ENCODE measurements at places on chromosomes 13 and 19. TPM values are rescaled to one million over a fixed set of nuclear protein-coding genes. Genes with fewer than 3 reads are reported as not detected.

Gene COQ8B
- 49.9 TPM for total RNA-seq

Gene SWSAP1
- total RNA-seq: 2.1 TPM

DNA sequence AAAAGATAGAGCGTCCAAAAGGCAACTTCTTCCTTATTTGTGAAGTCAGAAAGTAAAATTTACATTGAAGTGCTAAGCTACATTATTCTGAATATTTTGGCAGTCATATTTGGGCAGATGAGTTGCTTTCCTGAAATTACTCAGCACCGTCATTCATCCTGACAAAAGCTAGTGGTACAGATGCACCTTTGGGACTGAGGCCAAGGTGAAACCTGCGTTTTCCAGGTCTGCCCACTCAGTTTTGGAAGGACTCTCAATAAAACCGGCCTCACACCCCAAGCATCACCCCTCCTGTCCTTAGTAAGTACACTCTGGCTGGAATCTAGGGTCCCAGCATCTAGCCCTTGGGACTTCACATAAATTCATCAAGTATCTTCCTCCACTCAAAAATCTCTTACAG lies 187.5 kb downstream of the TM9SF2 start:
- no peak for DNase-seq

- DNase-seq: no peak
Observed at GRCh38 chr13:48962281-48962680, 13.4 kb upstream of the FNDC3A start.

DNA sequence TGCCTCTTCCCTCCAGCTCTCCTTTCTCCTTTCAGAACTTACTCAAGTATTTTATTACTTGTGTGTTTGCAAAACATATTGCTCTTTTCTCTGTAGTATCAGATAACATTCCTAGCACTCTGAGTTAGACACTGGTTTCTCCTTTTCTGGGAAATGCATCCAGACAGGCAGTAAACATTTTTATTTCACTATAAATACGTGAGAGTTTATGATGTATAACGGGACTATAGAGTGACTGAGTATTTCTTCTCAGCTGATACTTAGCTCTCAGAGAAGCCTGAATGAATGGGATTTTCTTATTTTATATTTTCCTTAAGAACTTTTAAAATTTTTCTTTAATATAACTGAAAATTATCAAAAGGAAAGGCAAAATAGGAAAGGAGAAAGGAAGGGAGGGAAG lies 211.2 kb upstream of the EDNRB start:
- DNase-seq: no peak

GRCh38 chr13:110054041-110054440 lies 252.9 kb downstream of the COL4A1 start:
- DNase-seq: no peak

DNA sequence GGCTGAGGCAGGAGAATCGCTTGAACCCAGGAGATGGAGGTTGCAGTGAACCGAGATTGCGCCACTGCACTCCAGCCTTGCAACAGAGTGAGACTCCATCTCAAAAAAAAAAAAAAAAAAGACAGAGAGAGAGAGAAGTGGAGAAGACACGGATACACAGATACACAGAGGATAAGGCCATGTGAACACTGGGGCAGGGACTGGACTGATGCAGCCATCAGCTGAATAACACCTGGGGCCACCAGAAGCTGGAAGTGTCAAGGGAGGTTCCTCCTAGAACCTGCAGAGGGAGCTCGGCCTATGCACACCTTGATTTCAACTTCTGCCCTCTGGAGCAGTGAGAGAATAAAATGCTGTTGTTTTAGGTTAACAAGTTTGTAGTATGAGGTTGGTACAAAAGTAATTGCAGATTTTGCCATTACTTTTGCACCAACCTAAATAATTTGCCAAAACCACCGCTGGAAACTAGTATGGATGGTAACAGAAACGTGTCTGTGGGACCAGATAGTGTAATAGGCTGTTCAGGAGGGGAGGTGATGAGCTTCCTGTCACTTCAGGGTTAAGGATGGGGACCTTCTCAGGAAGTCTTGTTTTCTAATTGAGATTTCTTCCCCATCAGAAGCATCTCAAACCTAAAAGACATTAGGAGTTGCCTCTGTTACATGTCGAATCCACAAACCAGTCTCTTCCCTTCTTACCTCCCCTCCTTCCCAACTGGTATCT lies 36.4 kb upstream of the IGSF23 start:
- DNase-seq: no peak

GRCh38 chr13:77874406-77874805 lies 44.2 kb downstream of the EDNRB start:
- no peak for DNase-seq
